Foreskin fibroblast (primary cell): ENCODE measurements at places on chromosomes 1 and 21.

DNA sequence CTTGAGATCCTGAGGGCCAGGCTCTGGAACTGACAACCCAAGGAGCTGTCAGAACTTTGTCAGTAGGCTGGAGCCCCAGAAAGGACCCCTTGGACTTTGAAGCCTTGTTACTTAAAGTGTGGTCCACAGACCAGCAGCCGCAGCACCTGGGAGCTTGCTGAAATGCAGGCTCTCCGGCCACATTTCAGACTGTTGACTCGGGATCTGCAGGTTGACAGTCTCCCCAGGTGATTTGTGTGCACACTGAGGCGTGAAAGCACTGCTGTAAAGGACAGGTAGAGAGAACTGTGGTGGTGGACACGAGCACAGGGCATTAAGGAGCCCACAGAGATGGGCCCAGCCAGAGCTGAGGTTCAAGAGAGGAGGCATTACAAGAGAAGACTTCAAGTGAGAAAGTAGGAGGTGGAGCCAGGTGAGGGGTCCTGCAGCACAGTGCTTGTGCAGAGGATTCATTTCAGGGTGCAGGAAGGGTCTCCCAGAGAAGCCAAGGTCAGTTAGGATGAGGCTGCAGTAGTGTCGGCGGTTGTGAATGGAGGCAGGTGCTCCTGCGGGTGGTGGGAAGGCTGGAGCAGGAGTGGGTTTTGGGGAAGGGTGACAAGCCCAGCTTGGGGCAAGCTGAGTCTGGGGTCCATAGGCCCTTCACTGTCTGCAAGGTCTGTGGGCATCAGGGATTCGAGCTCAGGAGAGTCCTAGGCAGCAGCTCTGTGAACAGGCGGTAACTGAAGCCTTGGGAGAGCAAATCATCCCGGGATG, 4.6 kb downstream of the HYI start:
- DNase-seq, result no peak

- DNase-seq, result no peak
These were observed 1.8 kb downstream of the BCAN start for GRCh38 chr1:156643778-156644092.

- DNase-seq, result no peak
These were observed 831.1 kb upstream of the PRMT6 start for GRCh38 chr1:106225403-106225802.

DNA sequence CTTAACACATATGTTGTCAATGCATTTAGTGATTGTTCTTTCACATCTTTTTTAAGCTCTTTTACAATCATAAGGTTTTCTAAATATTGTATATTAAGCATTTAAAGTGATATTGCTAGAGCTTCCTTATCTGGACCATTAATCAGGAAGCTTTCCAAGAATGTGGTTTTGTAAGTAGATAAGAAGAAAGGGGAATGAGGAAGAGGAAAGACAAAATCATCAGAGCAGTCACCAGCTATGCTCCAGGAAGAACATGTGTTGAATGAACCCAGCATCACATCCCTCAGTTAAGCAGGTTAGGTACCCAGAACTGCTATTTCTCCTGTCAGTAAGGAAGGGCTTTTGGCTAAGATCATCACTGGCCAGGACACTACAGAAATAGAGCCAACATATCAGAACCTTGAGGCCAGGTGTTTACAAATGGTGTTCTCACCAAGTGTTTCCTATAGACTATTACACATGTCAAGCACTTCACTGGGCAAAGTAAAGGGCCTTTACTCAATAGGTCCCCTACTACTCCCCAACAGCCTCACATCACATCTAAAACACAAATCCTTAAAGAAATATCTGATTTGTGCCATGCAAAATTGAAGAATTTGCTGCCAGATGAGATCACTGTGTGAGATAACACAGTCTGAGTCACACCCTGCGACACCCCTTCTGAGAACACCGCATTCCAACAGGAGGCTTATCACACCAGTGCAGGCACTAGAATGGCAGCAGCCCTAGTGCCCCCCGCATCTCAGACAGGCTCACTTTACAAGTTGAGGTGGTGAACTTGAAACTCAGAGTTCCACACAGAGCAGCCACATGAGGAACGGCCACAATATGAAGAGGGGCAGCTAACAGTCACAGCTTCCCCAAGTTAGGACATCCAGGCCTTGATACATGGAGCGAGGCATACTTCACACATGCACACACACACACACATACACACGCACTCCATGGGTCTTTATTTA, 1.8 kb upstream of the SPRR2A start:
- no peak for DNase-seq

DNA sequence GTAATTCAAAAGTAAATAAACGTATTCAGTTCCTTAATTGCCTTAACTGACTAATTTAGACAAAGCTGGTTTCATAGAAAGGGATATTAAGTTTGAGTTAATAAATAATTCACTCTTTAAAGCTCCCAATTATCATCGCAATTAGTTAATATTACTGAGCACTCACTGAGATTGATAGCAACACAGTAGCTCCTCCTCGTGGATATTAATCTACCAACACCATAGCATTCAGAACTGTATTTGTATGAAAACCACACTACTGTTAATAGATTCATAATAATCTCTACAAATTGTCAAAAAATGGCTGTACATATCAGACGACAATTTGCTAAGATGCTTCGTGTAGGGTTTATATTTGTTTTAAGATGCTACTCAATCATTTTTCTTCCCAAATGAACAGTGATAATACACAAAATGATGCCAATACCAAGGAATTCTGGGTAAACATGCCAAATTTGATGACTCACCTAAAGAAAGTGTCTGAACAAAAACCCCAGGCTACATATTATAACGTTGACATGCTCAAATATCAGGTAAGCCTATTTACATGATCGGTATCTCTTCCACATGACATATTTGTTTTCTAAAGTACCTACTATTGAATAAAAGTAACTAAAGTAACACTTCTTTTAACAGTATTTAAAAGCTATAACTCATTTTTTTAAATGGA, 18.8 kb upstream of the DYNLT5 start:
- no peak for DNase-seq
